Activated naive CD4-positive, alpha-beta T cell (primary cell): ENCODE measurements at places on chromosomes 16 and 17.
A peak's percentile ranks its signal among the peaks of the same experiment; 100 is the strongest.

GRCh38 chr17:56913353-56913866 lies 439 bp downstream of the TRIM25 start:
- peak; percentile 30 for DNase-seq

DNA sequence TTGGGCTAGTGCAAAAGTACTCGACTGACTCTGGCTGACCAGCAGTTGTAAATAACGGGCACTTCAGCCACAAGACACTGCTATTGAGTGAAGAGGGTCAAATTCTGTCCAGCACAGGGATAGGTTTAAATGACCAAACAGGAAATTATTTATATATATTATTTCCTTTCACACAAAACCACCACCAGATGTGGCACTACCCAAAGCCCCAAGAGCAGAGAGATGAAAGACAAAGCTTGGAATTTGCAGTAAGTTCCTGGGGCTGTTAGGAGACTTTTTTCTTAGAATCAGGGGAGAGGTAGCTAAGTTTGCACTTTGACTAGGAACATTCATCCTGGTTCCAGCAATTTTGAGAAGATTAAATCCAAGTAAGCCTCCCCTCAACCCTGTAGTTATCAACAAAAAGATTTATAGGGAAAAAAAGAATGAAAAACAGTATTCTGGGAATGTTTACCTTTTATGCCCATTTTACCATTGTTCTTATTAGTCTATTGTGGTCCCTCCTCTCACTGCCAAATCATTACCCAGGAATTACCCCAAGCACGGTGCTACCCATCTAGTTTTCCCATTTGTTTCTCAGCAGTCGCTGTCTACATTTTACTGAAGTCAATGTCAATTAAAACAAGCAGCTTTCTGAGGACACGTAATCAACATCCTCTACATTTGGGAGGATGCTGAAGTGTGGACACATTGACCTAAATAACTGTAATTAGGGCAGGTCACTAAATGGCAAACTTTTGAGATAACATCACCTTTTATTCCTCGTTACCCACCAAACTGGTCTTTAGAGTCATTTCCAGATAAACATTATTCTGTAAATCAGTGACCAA lies 43.5 kb downstream of the GRB7 start:
- no peak for DNase-seq

DNA sequence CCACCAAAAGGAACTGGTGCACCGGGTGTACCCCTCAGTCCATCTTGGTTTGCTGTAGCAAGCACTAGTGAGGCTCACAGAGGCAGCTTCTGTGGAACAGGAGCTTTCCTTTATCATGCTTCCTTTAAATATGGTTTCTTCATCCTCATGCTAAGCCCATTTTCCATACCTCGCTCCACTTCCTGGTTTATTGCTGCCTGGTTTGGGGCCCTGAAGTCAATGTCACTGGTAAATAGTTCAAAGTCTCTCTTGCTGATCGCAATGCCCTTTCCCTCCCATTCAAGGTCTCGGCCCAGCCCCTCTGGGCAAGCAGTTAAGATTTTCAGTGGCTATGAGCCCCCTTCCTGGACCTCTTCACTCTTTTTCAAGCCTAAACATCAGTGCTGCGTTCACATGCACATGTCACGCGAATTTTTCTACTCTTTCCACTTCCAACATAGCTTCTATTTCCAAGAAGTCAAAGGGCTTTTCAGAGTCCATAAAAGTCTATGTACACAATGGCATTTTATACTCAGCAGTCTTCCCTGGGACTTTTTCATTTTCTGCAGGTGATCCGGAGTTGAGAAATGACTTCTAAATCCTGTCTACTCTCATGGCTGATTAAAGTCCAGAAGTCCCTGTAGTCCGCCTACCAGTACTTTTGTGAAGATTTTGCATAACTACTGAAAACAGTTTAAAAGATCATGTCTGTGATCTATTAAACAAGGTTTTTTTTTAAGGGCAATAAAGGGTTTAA lies 323.8 kb upstream of the ZFHX3 start:
- no peak for DNase-seq

DNA sequence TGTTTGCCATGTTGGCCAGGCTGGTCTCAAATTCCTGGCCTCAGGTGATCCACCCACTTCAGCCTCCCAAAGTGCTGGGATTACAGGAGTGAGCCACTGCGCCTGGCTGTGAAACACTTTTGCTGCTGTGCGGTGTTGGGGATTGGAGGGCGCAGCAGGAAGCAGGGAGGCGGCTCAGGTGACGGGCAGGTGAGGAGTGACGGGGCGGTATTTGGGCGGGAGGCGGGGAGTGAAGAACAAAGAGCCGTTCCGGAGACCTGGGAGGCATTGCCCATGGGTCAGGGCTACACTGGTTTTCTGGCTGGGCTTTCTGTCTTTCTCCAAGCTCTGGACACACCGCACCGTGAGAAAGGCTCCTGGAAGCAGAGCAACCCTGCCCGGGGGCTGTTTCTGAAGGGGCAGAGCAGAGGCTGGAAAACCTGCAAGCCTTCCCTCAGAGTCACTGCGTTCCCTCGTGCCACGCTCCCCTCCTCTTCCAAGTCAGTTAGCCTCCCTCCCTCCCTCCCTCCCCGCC lies 22.1 kb downstream of the CRISPLD2 start:
- DNase-seq, result no peak

GRCh38 chr17:9402590-9403199 lies 172.9 kb downstream of the STX8 start:
- DNase-seq, result no peak

DNA sequence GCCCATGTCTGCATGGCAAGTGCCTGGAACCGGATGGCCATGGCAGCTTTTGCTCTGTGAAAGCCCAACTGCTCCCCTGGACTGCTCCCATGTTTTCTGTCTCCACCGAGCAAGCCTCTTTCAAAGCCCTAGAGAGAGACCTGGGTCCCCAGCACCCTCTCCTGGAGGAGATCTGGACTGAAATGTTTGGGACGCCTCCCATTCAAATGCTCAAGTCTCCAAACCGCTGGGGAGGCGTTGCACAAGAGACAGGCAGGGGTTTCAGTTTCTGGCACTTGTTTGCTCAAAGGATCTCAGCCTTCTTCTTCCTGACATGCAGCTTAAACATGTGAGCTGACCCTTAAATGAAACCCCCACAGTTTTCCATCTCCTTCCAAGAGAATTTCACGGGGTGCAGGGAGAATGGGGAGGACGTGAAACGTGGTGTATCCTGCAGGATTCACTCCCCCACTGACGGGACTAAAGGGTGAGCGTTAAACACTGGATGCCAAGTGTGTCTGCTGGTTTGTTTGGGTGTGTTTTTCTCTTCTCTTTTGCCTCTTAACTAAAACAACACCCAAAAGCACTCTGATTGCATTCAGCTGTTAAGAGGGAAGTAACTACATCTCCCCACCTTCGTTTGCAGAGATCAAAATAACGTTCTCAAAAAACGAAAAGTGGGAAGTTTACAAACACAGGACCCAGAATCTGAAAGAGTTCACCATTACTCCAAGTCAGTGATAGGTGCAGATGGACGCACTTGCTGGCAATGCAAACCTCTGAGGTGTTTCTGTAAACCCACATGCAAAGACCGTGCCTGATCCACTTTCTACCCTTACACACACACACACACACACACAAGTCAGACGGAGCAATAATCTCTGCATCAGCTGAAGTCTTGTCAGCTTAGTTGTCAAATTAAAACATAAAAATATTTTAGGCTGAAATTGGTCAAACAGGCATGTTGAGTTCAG lies 256.9 kb downstream of the C16orf95 start:
- no peak for DNase-seq

DNA sequence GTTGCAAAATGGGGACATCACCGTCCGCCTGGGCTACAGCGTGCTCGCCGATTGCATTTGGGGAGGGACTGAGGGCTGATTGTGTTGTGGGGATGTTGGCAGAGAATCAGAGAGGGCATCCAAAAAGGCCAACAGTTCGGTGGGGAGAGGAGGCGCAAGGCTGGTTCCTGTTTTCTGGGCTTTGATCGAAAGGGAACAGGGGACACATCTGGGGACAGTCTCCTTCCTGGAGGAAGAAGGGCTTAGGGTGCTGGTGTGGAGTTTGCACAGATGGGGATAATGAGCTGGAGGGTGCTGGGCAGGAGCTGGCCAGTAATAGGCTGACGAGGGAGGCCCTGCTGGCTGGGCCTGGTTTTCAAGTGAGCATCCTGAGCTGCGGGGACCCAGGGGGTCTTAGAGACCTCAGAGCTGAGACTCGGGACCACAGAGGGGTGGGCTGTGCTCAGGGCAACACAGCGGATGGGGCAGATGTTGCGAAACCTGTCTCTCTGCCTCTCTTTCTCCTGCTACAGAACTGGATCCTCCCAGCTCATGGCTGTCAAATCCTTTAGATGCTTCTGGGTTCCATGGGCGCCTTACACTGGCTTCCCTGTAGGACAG lies 288.7 kb downstream of the SEC14L1 start:
- DNase-seq, result no peak

- DNase-seq, result no peak
Measured at GRCh38 chr16:275786-276232, at the start of gene RGS11. TSS of gene RGS11 (minus strand) at chr16:275944. CDS start at chr16:275911, 33 bp downstream.

- DNase-seq, result no peak
Measured at GRCh38 chr17:75308732-75309629, 19.7 kb upstream of the SLC25A19 start.

GRCh38 chr17:80029258-80029974 lies 6.3 kb downstream of the TBC1D16 start:
- no peak for DNase-seq

GRCh38 chr17:38879878-38880665 lies 10.2 kb downstream of the LASP1 start:
- DNase-seq, result no peak

DNA sequence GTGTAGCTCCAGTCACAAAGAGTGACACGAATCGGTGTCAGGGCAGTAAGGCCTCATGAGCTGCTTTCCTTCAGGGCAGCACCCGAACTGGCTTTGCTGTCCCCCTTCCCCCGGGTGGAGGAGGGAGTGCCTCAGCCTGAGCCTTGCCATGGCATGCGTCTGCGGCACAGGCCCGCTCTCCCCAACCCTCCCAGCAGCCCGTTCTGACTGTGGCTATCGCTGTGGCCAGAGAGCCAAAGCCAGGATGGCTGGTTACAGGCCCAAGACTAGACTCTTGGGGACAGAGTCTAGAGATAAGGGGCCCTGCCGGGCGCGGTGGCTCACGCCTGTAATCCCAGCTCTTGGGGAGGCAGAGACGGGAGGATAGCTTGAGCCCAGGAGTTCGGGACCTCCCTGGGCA lies 25.9 kb downstream of the CLUH start:
- no peak for DNase-seq

GRCh38 chr16:88983165-88983564 lies 6.2 kb upstream of the CBFA2T3 start:
- no peak for DNase-seq

DNA sequence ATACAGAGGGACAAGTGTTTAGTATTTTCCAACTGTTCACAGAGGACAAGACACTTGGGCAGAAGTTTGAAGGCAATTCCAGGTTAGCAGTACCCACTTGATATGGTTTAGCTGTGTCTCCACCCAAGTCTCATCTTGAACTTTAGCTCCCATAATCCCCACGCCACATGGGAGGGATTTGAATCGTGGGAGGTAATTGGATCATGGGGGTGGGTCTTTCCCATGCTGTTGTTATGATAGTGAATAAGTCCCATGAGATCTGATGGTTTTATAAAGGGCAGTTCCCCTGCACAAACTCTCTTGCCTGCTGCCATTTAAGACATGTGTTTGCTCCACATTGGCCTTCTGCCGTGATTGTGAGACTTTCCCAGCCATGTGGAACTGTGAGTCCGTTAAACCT lies 668.9 kb downstream of the MAF start:
- no peak for DNase-seq

GRCh38 chr17:77890771-77891170 lies 67.7 kb upstream of the TNRC6C start:
- DNase-seq, result no peak

DNA sequence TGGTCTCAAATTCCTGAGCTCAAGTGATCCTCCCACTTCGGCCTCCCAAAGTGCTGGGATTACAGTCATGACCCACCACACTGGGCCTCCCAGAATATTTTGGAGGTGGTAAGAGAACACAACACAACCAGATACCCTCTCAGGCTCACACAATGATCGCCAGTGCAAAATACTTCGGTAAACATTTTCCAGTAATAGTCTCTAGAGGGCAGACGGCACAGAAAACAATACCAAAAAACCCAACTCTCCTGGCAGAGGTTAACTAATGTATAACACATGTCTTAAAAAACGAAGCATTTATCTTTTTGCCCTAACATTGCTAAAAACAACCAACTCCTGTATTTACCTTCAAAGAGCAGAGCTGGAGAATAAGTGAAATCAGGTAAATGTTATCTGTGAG lies 10.5 kb downstream of the NUFIP2 start:
- no peak for DNase-seq

DNA sequence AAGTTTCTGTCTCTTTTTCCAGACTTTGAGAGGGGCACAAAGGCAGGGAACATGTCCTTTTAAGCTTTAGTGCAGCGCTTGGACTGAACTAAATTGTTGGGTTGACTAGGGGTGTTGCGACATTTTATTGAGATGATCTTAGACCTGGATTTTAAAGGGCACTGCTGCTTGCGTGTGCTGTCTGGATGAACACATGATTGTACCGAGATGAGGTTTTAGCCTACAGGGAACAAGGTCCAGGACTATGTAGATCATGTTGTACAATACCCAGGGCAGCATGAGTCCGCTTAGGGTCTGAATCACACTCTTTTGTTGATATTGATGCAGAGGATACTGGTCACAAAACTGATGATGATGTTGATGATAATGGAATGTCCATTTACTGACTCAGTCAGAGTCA lies 5.2 kb upstream of the RGS9 start:
- no peak for DNase-seq

DNA sequence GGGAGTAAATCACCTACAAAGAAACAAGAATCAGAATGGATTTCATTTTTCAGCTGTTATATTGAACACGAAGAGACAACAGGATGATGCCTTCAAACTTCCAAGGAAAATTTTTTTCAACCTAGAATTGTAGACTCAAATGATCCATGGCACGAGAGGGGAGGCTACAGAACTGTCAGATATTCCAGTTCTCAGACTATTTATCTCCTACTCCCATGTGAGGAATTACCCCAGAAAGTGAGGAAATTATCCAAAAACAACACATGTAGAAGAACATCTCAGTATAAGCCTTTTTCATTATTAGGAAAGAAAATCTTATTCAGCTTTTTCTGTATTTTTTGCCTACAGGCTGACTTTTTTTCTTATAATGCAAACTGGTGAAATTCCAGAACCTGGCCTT lies 5.5 kb upstream of the ASGR2 start:
- no peak for DNase-seq

DNA sequence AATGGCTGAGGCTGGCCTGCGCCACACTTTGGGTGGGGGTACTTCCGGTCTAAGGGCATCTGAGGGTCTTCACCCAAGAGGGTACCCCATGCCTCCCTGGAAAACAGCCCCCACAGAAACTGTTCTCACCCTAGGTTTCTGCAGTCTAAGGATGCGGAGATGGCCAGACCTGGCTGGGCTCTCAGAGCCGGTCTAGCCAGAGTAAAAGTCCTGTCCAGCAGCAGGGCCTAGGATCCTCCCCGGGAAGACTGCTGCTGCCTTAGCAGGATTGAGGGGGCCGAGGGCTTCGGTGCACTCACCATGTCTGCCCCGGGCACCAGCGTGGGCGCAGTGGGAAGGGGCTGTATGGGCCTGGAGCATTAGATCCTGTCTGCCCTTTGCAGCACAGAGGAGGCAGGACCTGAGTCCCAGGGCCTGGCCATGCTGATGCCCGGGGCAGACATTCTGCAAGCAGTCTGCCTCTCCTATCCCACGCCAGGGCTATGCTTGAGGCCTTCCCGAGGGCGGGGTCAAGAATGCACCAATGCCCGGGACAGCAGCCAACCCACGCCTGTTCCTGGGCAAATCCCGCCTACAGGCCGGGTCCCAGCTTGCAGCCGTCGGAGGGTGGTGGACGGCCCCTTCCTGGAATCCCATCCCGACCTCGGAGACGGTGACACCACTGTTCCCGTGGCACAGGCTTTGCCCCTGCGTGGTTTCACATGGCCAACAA lies 54.7 kb downstream of the CBFA2T3 start:
- DNase-seq, result no peak

- DNase-seq, result peak; percentile 25
Measured at GRCh38 chr17:2058586-2059546, 4.0 kb downstream of the HIC1 start.
